ENCODE measurements at places on chromosomes 11 and 22.

- DNase-seq: no peak
These were observed 75.7 kb upstream of the PITPNB start for GRCh38 chr22:27994481-27995331.

DNA sequence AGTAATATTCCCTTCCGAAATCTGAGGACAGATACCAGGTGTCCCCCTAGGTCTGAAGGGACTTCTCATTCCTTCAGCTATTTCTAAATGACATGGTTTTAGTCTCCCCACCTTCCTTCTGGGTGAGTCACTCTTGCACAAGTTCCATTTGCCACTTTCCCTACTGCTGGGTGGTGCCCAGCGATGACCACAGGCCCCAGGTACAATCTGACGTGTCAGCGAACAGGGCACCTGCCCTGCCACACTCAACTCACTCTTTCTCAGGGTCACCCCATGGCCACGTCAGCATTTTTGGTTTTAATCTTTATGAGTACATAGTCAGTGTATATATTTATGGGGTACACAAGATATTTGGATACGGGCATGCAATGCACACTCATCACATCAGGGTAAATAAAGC, 17.2 kb downstream of the POU2AF1 start:
- no peak for DNase-seq

DNA sequence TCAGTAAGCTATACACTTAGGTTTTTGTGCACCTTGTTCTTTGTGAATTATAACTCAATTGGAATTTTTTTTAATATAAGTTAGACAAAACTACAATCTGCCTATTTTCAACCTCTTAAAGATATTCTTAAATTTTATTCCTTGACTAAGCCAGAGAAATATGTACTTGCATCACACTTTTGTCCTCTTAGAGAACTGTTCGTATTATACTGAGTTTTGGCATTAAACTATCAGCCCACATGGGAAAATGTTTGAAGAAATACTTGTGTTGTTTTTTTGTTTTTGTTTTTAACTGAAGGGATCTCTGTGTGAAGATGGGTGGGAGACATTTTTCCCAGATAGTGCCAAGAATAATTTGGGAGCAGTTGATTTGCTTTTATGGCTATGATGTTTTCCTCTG, 25.3 kb downstream of the CEP295 start:
- no peak for DNase-seq

DNA sequence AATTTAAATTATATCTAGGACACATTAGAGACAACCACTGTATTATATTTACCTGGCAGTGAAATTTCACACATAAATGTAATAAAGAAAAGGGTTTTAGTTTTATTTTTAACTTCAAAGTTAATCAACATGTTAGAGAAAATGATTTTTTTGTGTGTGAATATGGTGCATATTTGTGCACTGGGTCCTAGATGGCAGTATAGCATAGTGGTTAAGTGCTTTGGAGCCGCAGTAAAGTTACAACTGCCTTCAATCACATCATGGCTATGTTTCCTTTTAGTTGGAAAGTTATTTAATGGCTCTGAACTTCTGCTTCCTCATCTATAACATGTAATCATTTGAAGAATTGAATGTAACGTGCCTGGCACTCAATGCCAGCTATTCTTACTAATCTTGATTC, 108.9 kb upstream of the DDI1 start:
- DNase-seq: no peak

GRCh38 chr11:32888805-32889204, 3.8 kb upstream of the QSER1 start:
- DNase-seq: no peak

- DNase-seq: no peak
These were observed 68.5 kb downstream of the C2CD3 start for GRCh38 chr11:74102321-74102720.

GRCh38 chr11:110892741-110893285, 180.6 kb upstream of the ARHGAP20 start:
- DNase-seq: no peak

DNA sequence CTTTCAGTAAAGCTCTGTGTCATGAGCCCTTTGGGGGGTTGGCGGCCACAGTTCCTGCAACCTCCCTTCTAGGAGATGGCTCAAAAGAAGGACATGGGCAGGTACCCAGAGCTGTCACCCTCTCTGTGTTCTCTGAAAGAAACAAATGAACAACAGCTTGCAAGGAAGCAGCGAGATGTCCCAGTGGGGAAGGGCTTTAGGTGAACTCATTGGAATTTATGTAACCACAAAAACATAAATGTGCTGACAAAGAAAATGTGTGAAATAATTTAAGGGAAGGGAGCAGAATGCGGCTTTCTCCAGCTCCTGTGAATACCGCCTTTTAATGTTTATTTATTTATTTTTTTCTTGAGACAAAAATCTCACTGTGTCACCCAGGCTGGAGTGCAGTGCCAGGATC, 3.3 kb downstream of the PARVG start:
- DNase-seq: no peak

DNA sequence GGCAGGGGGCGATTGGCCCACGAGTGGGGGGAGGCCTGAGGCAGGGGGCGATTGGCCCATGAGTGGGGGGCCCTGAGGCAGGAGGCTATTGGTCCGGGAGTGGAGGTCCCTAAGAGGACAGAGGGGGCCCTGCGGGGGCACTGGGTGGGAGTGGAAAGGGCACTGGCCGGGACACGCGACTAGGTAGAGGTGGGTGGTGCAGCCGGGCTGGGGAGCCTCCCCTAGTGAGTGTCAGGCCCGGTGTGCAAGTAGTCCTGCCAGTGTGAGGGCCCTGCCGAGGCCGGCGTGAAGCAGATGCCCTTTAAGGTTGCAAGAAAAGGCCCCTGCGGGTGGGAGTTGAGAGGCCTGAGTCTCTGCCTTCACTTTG, 909 bp upstream of the BRD1 start:
- DNase-seq: no peak

All from left cardiac atrium (tissue), 4 donors.